ENCODE measurements at places on chromosomes 7 and 10. TPM values are rescaled to one million over a fixed set of nuclear protein-coding genes. Genes with fewer than 3 reads are reported as not detected.

Gene HMX2
- total RNA-seq = not detected

Gene CRHR2
- not detected for total RNA-seq

Gene EIF4EBP2
- 20.5 TPM for total RNA-seq

Gene AIMP2
- 70.4 TPM for total RNA-seq

DNA sequence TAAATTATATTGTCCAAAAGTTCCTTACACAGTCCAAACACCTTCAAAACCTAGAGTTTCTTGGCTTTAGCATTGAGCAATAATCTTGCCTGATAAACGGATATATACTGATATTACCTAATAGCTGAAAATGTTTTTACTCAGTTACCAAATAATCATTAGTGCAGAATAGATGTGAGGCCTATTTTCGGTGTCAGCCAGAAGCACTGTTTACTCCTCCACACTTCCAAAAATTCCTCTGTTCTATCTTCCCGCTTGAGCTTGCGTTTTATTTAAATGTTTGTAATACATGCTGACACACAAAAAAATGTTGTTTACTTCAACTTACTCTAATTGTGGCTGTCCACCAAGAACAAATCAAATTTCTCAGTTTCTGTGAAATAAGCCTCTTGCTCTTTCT lies 606.2 kb upstream of the TEX47 start:
- DNase-seq = no peak

GRCh38 chr7:149766135-149766675 lies 7.2 kb downstream of the ZNF467 start:
- DNase-seq = no peak

DNA sequence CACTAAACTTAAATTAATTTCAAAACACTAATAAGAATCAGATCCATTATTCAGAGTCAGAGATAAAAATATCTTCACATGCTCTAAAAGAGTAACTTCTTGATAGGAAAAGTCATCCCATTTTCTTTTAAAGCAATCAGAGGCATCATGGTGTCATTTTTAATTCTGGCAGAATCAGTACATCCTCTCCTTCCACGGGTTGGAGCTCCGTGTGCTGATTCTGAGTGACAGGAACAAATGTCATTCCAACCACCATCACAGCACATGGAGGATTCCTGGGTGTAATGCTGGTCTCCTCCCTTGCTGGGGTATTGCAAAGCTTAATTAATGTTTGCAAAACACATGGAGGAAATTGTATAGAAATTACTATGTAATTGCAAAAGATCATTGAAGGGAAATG lies 114.5 kb upstream of the IMMP2L start:
- no peak for DNase-seq

DNA sequence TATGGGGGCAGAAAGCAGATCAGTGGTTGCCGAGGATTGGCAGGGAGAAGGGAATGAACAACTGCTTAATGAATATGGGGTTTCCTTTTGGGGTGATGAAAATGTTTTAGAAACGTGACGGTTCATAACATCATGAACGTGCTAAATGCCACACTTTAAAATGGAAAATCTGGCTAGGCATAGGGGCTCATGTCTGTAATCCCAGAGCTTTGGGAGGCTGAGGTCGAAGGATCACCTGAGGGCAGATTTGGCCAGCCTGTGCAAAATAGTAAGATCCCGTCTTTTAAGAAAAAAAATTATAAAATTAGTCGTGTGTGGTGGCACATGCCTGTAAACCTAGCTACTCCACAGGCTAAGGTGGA lies 3.1 kb downstream of the FAM3C start:
- DNase-seq = no peak

GRCh38 chr7:23353172-23353571 lies 54.0 kb downstream of the MALSU1 start:
- DNase-seq = no peak

DNA sequence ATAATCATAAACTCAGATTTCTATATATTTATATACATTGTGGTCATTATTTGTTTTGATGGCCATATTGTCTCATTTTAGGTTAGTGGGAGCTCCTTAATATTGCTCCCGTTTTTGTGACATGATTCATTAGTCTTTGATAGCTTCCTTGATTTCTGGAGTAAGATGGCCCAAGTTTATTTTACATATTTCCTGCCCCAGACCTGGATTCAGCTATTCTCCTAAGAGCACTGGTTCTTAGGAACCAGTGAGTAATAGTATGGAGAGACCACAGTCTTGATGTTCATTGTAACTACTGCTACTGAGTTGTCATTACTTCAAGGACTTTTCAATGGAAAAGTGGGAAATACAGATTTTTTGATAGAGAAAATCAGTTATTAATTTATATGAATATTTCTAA lies 6.0 kb downstream of the TFPI2 start:
- no peak for DNase-seq

- no peak for DNase-seq
These were observed 34.7 kb downstream of the DDIT4 start for GRCh38 chr10:72308320-72308987.

DNA sequence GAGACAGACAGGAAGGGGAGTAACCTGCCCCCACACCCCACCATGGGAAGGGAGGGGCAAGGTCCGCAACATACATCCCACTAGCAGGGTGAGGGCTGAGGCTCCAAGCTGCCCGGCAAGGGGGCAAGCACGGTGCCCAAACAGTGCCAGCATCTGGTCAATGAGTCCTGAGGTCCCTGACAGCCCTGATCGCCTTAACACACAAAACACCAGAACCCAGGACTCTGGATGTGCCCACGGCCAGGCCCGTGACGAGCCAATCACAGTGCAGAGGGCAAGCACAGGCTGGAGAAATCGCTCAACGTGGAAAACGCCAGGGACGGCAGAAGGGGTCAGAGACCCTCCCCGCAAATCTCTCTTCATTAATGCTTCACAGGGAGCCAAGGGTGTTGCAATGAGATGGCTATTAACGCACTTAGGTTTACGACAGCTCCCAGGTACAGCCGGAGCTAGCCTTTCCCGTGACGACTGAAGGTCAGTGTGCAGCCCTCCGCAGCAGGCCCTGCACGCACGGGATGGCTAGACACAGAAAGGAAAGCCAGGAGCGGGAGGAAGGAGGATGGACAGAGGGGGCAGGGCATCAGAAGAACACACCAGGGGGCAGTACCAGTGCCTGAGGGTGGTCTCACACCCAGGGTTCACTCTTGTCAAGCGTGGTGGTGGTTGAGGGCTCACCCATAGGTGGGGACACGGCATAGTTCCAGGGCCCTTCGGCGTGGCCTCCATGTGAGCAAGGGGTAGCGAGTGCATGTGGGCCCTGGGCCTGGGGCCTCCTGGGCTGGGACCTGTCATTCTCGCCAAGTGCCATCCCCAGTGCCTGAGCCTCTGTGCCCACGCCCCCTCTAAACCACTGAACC lies 220.5 kb downstream of the MAD1L1 start:
- DNase-seq = no peak

GRCh38 chr7:45718464-45719330 lies 144.5 kb downstream of the ADCY1 start:
- DNase-seq = no peak

Data from pulmonary artery endothelial cell (primary cell).